ENCODE measurements at places on chromosomes 11 and 22.

DNA sequence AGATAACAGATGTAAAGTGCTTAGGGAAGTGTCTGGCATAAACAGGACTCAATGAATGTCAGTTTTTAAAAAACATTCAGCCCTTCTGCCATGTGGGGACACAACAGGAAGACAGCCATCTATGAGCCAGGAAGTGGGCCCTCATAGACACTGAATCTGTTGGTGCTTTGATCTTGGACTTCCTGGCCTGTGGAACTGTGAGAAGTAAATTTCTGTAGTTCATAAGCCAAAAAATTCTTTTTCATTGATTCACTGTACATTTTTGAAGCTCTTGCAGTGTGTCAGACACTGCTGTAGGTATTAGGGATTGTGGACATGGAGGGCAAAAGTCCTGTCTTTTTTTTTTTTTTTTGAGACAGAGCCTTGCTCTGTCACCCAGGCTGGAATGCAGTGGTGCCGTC, 188.6 kb downstream of the HIPK3 start:
- no peak for DNase-seq

GRCh38 chr11:102666331-102666957, 39.1 kb downstream of the MMP27 start:
- no peak for DNase-seq

DNA sequence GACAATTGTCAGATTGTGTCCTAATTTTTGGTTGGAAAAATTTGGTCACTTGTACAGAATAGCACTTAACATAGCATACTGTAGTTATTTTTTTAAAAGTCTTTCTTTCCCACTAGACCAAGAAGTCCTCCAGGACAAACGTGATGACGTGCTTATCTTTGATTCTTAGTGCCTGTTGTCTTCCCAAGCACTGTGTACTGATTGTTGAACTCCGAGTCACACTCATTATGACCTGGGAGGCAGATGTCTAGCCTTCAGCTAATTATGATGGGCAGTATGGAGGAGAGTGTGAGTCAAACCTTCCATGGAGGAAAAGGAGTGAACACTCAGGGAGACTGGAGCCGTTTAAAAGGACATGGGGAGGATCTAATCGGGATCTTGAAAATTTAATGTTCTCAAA, 119.8 kb downstream of the SPON1 start:
- no peak for DNase-seq

- DNase-seq: no peak
Observed at GRCh38 chr22:50044485-50045118, 13.5 kb downstream of the TTLL8 start.

- DNase-seq: no peak
Observed at GRCh38 chr22:50581950-50582492, 628 bp downstream of the CHKB start.

DNA sequence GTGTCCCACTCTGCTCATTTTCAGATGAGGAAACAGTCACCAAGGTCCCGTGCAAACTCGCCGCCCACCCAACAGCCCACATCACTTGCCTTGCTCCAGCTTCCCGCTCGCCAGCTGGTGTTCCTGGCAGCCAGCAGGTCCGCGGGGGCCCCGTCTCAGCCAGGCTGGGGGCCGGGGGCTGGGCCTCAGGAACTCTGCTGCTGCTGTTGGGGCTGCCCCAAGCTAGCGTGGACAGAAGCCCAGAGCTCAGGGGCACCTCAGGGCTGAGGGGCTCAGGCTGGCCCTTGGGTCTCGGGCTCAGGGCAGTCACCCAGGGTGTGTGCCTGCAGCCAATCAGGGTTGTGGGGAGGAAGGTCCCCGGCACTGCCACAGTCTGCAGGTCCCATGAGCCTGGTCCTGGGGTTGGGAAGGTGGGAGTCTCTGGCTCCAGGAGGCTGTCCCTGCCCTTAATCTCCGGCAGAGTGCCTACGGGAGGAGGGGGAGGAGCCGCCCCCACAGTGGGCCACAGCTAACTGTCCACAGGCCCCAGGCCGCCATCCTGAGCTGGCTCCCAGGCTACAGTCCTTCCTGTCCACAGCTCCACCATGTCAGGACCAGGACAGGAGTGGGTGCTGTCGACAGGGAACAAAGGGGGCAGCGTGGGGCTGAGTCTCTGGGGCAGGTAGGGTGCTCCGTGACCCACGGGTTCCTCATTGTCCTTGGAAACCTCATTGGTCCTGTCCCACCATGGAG, 65.2 kb downstream of the ARFGAP3 start:
- no peak for DNase-seq

GRCh38 chr22:48567213-48567975, 1260.3 kb downstream of the BRD1 start:
- DNase-seq: no peak

- no peak for DNase-seq
Observed at GRCh38 chr22:29641042-29641699, 37.7 kb downstream of the NF2 start.

DNA sequence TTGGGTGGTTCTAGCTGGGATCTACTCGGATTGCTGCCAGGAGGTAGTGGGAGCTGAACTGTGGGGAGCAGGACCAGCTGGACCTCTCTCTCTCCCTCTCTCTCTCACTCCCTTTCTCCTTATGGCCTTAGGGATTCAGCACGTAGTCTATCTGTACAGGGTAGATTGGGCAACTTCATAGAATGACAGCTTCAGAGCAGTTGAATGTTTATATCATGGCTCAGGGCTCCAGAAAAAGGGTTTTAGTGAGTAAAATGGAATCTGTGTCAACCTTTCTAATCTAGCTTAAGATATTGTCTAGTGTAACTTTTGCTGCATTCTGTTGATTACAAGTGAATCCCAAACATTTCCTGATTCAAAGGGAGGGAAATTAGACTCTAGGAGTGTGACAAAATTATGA, 127.7 kb upstream of the PDGFD start:
- no peak for DNase-seq

GRCh38 chr11:696955-697491, 1.4 kb downstream of the TMEM80 start:
- DNase-seq: no peak

GRCh38 chr11:135062994-135063393, 651.0 kb upstream of the B3GAT1 start:
- no peak for DNase-seq

GRCh38 chr11:61592176-61592575, 11.3 kb upstream of the SYT7 start:
- DNase-seq: no peak

DNA sequence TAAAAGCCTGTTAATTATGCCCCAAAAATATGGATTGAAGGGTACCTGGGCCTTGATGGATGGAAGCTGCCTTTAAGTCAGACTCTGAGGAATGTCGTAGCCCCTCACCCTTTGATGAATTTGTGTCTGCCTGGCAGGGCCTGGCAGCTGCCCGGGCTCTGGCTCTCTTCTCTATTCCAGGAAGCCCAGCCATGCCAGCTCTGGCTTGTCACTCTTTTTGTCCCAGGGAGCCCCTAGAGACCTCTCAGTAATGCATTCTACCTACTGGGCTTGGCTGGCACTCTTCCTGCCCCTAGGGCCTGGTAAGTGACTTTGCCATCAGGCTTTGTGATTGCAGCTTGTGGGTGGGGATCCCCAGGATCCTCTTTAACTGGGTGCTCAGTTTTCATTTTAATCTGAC, 103.8 kb downstream of the GRIK4 start:
- no peak for DNase-seq

DNA sequence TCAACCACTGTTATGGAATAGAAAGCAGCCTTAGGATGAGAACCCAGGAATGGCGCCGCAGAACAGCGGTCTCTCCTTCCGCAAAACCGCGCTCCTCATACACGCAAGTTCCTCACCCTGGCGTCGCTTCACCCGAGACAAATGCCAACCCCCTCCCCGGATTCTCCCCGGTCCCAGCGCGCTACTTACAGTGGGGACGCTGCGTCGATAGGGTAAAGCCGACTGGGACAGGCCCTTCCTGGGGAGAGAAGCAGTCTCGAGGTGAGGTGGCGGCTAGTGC, 287 bp downstream of the RPS13 start:
- DNase-seq: no peak

GRCh38 chr11:12051287-12051662, 42.8 kb upstream of the DKK3 start:
- DNase-seq: no peak

GRCh38 chr22:21945453-21946261, 7.0 kb downstream of the PPM1F start:
- DNase-seq: no peak

- no peak for DNase-seq
Observed at GRCh38 chr22:42945736-42946135, 69.2 kb downstream of the PACSIN2 start.

- no peak for DNase-seq
Observed at GRCh38 chr11:123100379-123101085, 38.6 kb upstream of the HSPA8 start.

DNA sequence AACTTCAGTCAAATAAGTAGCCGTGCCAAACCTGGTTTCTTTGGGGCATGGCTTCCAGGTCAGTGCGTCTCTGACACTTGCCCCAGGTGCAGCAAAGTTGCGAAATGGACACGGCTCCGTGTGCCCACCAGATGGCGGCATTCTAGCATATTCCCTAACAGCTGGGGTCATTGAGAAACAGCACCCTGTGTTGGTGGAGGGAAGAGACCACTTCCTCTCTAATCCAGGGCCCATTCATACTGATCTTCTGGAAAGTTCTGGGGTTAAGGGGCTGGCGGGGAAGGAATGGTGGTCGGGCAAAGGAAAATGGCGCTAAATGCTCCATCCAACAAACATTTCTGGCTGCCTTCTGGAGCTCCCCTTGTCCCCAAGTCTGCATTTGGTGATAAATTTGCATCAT, 141.2 kb upstream of the TIMP3 start:
- DNase-seq: peak; percentile 61

GRCh38 chr11:75315439-75315805, 36.0 kb downstream of the ARRB1 start:
- no peak for DNase-seq

DNA sequence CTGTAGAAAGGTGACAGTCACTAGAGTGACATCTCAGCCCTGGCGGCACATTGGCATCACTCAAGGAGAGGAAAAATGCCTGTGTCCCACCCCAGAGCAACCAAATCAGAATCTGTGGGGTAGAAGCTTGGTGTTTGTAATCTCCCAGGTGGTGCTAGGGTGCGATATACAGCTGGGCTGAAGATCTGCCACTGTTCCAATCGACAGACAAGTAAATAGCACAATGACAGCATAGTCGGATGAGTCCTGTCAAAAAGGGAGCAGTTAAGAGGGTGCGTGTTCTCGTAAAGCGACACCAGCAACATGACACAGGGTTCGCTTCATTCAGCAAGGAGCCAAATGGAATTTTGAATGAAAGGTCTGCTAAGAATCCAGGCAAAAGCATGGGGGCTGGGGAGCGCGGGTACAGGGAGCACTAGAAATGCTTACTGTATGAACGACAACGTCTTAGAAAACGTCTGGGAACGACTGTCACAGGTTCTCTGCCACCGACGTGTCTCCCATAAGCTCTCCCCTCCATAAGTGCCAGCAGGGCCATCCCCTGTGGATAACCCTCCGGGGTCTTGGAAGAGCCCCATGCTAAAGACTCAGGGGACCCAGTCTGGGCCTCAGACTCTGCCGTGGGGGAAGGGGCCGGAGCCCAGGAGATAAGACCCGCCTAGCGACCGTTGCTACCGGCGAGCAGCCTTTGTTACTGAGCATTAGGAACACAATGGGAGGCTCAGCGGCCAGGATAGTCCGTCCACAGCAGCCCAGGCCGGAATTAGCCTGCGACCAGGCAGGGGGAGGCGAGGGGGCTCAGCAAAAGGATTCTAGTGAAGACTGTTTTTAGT, 20.8 kb downstream of the ADA2 start:
- DNase-seq: no peak

- DNase-seq: no peak
Observed at GRCh38 chr22:40529821-40530220, 106.7 kb downstream of the MRTFA start.

GRCh38 chr11:33959855-33960400, 68.1 kb upstream of the LMO2 start:
- no peak for DNase-seq

GRCh38 chr11:126723665-126724045, 276.9 kb downstream of the KIRREL3 start:
- DNase-seq: no peak

- no peak for DNase-seq
Observed at GRCh38 chr11:78192223-78192719, 3.6 kb downstream of the USP35 start.

DNA sequence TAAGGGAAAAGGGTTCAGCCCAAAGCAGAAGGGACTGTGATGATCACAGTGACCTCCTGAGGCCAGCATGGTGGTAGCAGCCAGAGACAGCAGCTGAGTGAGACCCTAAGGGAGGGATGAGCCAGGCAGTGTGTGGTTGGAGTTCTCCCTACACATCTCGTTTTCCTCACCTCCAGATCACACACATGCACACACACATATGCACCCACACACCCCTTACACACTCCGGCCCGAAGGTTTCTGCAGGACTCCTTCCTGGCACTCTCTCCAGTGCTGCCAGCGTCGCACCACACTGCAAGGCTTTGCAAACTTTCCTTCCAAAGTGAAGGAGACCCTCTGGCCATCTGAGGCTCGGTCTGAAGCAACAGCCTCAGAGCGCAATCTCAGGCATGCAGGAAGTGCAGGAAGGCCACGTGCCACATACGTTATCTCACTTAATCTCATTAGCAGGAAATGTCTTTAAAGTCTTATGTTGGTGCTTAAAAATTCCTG, 26.9 kb upstream of the TP53I11 start:
- DNase-seq: no peak

GRCh38 chr11:118198370-118198769, 21.9 kb upstream of the SCN2B start:
- peak; percentile 88 for DNase-seq

DNA sequence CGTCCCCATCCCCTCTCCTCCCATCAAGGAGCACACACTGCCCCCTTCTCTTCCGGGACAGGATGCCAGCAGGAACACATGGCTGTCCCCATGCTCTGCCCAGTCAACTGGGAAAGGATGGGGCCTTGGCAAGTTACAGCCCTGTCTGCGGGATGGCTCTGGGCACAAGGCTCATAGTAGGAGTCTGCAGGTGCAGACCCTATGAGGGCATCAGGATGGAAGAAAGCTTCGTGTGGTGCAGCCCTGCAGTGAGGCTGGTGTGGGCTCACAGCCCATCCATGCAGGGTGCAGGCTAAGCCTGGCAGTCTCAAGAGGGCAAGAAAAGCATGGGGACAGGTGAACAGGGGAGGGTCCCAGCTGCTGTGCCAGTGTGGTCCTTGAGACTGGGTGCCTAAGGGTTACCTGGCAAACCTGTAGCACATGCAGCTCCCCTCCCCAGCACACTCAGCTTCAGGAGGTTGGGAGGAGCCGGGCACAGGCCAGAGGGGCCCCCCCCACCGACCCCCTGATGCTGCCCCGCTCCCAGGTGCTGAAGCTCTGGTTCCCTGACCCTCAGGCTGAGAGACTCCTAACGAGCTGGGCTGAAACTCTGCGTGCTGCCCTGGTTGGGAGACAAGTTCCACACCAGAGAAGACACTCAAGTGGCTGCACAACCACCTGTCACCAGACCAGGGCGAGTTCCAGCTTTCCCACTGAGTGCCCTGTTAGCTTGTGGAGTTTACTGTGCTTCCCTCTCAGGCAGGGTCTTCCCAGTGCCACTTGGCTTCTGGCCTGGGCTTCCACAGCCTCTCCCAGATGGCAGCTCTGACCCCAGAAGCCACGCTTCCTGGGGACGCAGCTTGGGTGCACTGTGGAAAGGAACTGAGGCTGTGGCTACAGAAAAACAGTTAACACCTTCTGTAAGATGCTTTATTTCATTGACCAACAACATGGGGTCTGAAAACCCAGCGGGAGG, 3.3 kb upstream of the SCARF2 start:
- DNase-seq: peak; percentile 29

- DNase-seq: no peak
Observed at GRCh38 chr11:76891793-76892192, 31.1 kb downstream of the ACER3 start.

Measured in activated naive CD8-positive, alpha-beta T cell treated with anti-CD3 and anti-CD28 coated beads, Interleukin-2, amount 10 ng/mL, durations not matched to agents 7 days and 5 days (primary cell).